H54 (cell line): ENCODE measurements at places on chromosomes 3 and 15.

DNA sequence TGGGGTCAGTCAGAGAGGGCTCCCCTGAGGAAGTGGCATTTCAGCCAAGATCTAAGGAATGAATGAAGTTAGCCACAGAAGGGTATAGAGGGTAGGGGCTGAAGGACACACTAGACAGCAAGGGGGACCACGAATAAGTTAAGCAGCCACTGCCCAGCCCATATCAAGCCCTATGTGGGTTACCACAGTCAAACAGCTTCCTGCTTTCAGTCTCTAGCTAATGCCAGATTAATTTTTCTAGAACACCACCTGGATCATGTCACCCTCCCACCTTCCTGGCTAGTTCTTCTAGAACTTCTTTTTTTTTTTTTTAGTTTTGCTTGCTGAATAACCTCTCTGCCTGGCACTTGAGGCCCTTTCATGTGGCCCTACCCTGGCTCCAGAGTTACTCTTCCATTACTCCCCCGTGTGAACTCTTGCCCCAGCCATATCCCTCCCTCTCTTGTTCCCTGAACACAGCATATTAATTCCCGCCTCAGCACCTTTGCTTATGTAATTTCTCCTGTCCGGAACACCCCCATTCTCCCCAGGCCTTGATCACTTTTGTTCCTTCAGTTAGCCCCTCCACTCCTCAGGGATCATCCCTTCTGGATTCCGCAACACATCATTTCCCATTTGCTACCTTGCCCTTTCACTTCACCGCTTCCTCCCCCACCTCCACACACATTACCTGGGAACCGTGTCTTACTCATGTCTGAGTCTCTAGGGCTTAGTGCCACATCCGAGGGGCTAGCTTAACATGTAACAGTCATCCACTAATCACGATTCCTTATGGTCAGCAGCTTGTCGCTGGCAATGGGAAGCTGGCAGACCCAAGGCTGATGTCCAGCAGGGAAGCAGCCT lies 20.6 kb upstream of the BNC1 start:
- no peak for DNase-seq

DNA sequence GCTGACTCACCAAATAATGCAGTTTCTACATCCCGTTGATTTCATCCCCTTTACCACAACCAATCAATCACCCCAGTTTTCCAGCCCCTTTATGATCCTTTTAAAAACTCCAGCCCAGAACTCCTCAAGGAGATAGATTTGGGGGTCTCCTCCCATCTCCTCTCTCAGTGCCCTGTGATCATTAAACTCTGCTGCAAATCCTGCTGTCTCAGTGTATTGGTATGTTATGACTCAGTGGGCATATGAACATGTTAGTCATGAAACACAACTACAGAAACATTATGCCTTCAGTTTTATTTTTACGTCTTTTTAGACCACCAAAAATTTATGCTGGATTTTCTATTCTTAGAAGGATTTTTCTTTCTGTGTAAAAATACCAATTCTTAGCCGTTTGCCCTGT lies 213.7 kb downstream of the DIPK2A start:
- no peak for DNase-seq

- DNase-seq = no peak
Observed at GRCh38 chr3:116423374-116423773, 21.9 kb downstream of the LSAMP start.

DNA sequence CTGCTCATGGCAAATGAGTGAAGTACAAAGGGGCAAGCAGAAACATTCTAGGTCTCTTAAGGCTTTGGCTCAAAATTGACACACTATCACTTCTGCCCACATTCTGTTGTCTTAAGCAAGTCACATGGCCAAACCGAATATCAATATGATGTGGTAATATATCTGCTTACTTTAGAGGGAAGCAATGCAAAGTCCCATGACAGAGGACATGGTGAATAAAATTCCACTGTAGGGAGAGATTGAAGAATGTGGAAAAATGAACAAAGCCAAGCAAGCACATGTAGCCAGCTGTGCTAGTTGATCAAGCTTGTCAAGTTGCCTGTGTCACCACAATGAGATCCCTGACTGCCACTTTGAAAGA lies 11.2 kb upstream of the TBC1D5 start:
- no peak for DNase-seq

DNA sequence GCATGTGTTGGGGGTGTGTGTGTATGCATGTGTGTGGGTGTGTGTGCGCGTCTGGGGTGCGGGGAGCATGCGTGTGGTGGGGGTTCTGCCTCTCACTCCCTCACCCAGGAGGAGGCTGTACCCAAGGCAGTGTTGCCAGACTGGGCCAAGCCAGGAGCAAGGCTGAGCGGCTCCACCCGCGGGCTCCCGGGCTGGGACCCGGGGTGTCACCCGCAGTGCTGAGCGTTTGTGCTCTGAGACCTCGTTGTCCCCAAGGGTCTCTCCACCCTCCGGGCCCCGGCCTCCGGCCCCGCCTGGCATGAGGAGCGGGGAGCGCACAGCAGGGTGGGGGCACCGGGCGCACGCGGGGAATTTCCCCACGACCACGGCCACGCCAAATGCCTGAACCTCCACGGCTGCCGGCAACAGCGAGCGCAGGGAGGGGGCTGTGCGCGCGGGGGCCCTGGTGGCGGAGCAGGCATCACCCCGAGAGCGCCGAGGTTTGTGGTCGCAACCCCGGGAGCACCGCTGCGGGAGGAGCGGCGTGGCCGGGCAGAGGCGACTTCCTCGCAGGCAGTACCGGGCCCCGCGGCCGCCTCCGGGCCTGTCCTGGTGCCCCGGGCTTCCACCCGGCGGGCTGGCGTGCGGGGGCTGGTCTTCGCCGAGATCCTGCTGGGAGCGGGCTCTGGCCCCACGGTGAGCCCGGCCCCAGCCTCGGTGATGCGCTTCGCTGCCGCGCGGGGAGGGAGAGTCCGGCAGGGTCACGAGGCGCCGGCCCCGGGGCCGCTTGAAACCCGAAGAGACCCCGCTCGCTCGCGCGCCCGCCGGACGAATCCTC lies 7.4 kb upstream of the OCA2 start:
- no peak for DNase-seq

DNA sequence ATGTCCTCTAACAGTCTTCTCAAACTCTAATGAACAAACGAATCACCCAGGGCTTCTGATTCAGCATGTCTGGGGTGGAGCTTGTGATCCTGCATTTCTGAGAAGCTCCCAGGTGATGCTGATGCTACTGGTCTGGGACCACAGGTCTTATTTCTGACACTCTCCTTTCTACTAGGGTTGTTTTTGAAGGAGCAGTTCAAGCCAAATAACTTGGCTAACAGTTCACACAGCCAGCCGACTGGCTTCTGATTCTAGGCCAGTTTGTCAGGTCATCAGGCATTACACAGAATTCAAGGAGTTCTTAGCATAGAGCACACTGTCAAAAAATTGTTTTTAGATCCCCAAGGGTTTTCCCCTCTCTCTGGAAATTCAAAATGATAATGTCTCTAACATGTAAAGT lies 100.7 kb downstream of the TIGIT start:
- no peak for DNase-seq

DNA sequence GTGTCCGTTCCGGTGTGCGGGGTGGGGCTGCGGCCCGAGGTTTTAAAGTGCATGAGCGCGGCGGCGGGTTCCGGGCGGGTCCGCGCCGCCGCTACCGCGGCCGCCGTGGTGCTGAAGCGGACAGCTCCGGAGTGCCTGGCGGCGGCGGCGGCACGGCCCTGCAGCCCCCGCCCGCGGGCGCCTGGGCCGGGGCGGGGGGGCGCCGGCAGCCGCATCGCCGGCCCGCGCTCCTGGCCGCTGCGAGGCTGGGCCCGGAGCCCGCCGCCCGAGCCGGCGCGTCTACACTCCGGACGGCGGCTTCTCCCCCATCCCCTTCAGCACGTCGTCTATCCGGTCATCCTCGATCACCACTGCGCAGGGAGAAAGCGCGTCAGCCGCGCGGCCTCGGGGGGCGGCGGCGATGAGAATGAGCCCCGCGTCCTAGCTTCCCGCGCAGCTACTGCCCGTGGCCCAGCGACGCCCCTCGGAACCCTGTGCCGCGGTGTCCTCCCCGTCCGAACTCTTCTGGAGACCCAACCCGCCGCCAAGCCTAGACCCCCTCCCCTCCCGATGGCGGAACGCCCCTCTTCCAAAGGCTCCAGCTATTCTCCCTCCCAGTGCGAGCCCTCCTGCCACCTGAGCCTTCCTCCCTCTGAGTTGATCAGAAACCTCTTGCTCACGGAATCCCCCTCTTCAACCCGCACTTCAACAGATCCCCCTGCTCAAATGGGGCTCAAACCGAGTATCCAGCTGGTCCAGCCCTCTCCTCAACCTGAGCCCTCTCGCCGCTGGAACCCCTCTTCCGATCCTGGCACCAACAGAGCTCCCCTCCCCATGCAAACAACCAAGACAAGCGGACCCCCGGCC lies 1.3 kb downstream of the CAMK2N2 start:
- peak; percentile 53 for DNase-seq

DNA sequence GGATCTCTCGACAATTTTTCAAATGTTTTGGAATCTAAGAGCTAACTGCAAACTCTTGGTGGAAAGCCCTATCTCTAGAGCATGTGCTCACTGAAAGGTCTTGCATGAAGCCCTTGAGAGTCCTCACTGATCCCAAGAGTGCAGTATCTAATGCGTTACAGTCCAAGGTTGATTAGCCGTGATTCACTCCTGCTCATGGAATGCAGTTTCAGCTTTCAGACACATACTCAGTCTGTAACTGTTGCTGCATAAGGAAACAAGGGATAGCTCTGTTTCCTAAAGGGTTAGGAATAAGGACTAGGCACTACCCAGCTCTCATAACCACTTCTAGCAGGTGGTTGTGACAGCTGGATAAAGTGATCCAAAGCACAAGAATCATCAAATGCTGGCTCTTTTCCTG lies 687.4 kb upstream of the CFAP20DC start:
- no peak for DNase-seq

DNA sequence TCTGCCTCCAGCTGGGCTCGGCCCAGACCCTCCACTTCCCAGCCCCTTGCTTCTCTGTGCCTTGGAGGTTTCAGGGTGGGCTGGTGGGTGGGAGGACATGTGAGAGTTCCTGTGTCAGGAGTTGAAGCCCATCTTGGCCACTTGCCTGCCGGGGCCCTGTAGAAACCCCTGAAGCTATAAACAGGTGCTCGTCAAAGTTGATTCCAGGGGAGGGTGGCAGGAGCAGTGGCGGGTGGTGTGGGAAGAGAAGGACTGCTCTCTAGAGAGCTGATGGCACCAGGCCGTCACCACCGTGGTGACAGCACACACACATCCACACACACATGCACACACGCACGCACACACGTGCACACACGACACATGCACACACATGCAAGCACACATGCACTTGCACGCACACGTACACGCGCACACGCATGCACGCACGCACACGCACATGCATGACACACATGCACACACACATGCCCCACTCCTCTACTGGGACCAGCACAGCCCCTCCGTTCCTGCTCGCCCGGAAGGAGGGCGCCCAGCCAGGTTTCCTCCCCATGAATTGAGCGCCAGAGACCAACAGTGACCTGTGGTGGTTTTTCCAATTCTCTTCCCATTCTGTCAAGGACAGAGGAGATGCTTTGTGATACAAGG lies 56.3 kb upstream of the CGNL1 start:
- DNase-seq = no peak

DNA sequence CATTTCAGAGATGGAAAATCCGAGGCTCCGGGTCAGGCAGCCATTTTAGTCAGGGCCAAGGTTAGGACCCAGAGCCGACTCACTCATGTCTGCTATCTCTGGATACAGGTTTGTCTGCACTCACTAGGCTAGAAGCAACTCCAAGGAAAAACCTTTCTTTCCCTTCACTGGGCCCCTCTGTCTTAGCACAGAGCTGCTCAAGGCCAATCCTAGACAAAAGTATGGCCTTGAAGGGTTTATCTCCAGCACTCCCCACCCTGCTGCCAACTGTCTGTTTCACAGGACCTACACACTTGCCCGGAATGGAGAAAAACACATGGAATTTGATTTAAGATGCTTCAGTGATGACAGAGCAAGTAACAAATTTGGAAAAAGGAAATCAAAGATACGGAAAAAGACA lies 25.6 kb downstream of the ACAN start:
- no peak for DNase-seq

DNA sequence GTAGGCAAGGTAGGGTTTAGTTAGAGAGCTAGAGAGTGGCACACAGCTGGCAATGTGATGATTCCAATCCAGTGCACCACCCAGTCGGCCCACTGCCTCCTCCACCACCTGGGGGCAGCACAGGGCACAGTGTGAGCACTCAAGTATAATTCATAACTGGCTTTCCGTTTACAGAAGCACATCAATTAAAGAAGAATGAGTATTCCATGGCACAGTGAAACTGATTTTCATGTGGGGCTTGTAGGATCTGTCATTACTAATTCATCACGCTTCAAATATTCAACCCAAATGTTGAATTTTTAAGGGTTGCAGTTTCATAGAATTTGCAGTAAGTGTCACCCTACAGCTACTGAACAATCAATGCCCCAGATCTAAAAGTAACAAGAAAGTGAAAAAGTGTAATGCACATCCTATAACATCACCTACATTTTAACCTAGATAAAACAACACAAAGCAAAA lies 149.9 kb downstream of the IGSF11 start:
- peak; percentile 15 for DNase-seq

- no peak for DNase-seq
Observed at GRCh38 chr3:127888564-127889107, 26.4 kb upstream of the KBTBD12 start.

GRCh38 chr3:29694331-29694730 lies 413.5 kb downstream of the RBMS3 start:
- DNase-seq = no peak

- DNase-seq = no peak
Observed at GRCh38 chr3:194686816-194687637, 1.3 kb downstream of the FAM43A start.

DNA sequence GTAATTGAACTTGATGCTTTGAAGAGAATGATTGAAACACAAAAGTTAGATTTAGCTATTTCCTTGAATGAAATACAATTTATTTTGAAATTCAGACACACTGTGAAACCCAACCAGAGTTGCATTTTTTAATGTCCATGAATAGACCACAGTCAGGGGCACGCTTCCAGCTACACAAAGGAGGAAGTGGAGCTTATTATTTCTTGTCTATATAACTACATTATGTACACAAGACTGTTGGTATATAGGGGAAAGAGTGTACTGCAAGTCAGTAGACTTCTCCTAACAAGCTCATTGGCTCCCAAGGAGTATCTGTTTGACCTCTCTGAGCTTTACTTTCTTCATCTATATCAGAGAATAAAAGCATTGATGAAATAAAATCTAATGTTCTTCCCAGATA lies 326.2 kb downstream of the RYR3 start:
- no peak for DNase-seq

DNA sequence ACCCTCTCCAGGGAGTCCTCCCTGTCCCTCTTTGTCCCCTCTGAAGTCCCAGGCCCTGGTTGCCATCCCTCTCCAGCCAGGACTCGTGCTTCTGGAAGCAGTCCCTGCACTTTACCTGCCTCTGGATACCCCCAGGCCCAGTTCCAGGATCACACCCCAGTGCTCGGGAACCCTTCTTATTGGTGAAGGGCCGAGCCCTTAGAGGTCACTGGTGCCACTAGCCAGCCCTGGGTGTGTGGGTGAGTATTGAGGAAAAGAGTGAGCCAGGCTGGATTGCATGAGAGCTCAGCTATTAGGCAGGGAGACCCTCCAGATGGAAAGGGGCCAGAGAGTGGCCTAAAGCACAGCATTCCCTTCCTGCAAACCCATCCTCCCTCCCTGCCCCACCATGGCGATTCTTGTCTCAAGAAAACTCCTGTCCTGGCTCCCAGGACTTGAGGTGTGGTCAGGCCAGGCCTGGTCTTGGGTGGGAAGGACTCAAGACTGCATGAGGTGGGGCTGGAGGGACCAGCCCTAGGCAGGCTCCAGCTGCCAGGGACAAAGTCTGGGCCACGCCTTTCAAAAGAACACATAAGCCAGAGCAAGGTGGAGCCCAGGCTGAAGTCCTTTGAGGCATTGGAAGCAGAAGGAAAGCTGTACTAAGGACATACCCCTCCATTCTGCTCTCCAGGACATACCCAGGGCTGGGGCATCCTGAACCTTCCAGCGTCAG lies 4.8 kb upstream of the PHGR1 start:
- no peak for DNase-seq
